ENCODE measurements at places on chromosomes 7 and 10. TPM values are rescaled to one million over a fixed set of nuclear protein-coding genes. Genes with fewer than 3 reads are reported as not detected.

AKR1C3 gene
- 246 TPM for total RNA-seq

MUC3A gene
- total RNA-seq = not detected

COL17A1 gene
- 856 TPM for total RNA-seq

SEC31B gene
- 2.4 TPM for total RNA-seq

Data from tracheal epithelial cell (primary cell).